ENCODE measurements at places on chromosomes 7 and 10.

DNA sequence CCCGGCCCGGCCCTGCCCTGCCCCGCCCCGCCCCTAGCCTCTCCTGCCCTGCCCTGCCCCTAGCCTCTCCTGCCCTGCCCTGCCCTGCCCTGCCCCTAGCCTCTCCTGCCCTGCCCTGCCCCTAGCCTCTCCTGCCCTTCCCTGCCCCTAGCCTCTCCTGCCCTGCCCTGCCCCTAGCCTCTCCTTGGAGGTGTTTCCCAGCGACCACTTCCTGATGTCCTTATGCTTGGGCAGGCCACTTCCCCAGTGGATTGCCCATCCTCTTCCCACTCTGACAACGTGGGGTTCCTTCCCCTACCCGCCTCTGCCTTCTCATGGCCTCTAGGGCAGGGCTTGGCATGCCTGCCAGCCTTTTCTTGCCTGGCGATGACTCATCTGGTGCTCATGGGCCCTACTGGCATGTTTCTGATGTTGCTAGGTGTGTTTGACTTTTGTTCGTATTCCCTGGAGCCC is 21.2 kb downstream of the PRXL2A start:
- DNase-seq, result no peak

- no peak for DNase-seq
Measured at GRCh38 chr7:98305951-98306535, 24.6 kb downstream of the BRI3 start.

GRCh38 chr10:122727426-122727825 is 27.8 kb upstream of the C10orf120 start:
- no peak for DNase-seq

DNA sequence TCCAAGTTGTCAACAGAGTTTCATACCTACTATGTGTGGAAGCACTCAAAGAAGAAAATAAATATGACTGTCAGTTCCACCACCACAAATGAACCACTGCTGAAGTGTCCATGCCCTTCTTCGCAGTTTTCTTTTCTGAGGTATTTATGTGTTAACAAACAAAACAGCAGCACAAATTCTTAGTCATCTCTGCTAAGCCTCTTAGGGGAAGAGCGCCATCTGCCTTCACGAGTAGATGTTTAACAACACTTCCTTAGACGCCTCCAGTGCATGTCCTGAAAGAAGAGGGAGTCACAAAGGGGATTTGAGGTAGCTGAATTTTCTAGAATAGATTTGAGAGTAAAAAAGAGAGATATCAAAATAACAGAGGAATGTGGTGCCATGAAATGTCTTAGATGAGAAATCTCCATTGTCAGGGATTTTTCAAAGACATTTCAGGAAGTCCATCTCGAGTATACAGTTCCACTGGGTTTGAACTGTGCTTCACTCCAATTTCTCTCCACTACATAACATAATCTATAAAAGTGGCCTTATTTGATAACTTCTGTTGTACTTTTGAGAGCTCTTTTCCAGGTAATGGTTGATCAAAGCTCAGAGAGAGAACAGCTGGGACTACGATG is 775.3 kb upstream of the POM121L12 start:
- DNase-seq, result no peak

DNA sequence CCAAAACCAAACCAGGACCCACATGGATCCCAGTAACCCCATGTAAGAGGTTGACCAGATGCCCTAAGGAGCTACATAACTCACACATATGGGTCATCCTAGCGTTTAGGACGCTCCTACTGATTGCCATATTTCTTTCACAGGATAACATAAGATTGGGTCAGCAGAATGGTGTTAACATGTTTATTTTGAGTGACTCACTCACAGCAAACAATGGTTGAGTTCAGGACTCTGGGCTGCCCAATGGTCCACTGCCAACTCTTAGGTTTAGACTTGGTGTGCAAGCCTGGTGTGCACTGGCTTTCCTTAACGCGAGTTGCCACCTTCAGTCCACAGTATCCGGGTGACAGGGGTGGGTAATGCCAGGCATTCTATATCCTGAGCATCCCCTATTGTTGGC is 211.5 kb downstream of the GPAM start:
- DNase-seq, result no peak

- DNase-seq, result no peak
Measured at GRCh38 chr7:76086070-76086469, 38.2 kb downstream of the MDH2 start.

DNA sequence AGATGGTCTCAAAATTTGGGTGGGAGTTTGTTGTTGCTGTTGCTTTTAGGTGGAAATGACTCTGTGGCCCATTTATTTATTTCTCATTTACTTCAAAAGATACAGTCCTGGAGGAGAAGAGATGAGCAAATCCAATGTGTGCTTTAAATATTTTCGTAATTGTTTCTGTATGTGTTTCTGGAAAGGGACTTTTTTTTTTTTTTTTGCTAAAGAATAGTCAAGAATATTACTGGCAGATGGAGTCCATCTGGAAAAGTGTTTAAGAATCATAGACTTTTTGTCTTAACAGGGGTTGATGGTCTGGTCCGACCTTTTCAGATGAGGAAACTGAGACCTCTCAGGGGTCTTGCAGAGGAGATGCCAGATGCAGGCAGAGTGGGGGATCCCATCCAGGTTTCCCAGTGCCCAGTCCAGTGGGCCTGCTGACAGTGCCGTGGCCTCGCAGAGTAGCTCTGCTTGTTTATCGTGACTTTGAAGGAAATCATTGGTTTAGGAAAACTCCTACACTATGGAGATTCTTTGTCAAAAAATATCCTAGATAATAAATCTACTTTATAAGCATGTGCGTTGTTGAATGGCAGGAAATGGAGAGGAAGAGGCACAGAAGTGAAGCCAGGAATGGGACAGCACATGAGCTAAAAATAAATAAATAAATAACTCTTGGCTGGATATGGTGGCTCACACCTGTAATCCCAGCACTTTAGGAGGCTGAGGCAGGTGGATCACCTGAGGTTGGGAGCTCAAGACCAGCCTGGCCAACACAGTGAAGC is 164.3 kb upstream of the SVIL start:
- no peak for DNase-seq

DNA sequence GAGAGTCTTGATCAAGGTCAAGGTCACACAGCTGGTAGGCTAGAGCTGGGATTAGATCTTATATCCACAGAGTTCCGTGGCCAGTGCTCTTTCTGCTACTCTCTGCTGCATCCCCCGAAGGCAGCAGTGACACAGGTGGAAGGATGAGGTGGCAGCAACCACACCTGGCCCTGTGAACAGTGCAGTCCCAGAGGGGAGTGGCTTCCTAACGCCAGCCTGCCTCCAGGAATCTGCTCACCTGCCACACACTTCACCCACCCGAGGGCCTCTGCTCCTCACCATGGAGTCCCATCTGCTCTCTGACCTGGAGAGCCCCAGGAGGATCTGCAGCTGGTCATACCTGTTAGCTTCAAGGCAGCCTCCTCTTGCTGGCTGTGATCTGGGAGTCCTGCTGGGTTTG is 484.2 kb downstream of the PLXNA4 start:
- no peak for DNase-seq

GRCh38 chr7:71329030-71329660 is 197.2 kb downstream of the GALNT17 start:
- DNase-seq, result no peak

DNA sequence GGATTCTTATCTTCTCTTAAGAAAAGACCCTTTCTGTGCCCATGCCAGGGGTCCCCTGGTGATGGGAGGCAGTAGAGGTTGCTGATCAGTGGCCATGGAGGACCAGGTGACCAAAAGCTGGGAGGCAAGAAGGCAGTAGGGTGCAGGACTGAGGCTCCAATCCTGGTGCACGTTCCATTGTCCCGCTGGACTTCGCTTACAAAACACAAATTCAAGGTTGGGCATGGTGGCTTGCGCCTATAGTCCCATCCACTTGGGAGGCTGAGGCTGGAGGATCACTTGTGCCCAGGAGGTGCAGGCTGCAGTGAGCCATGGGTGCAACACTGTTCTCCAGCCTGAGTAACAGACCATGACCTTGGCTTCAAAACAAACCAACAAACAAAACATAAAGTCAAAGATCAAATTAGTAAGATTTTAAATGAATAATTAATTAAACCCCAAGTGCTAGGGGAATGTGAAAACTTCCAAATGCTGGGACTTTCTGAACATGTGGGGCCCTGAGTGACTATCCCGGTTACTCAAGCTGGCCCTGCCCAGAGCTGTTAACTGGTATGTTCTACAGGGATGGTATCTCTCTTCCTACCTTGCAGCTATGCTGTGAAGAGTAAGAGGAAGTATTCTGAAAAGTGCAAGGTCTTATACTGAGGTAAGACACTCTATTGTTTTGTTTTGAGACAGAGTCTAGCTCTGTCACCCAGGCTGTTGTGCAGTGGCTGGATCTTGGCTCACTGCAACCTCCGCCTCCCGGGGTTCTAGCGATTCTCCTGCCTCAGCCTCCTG is 97.6 kb downstream of the LYZL2 start:
- no peak for DNase-seq

- DNase-seq, result no peak
Measured at GRCh38 chr10:131688304-131688703, 212.5 kb upstream of the PPP2R2D start.

GRCh38 chr7:139523199-139523941 is at the start of gene CLEC2L:
Gene CLEC2L, plus strand, starts transcription at chr7:139523685. Its CDS starts 243 bp downstream, at chr7:139523928.
- DNase-seq, result no peak

DNA sequence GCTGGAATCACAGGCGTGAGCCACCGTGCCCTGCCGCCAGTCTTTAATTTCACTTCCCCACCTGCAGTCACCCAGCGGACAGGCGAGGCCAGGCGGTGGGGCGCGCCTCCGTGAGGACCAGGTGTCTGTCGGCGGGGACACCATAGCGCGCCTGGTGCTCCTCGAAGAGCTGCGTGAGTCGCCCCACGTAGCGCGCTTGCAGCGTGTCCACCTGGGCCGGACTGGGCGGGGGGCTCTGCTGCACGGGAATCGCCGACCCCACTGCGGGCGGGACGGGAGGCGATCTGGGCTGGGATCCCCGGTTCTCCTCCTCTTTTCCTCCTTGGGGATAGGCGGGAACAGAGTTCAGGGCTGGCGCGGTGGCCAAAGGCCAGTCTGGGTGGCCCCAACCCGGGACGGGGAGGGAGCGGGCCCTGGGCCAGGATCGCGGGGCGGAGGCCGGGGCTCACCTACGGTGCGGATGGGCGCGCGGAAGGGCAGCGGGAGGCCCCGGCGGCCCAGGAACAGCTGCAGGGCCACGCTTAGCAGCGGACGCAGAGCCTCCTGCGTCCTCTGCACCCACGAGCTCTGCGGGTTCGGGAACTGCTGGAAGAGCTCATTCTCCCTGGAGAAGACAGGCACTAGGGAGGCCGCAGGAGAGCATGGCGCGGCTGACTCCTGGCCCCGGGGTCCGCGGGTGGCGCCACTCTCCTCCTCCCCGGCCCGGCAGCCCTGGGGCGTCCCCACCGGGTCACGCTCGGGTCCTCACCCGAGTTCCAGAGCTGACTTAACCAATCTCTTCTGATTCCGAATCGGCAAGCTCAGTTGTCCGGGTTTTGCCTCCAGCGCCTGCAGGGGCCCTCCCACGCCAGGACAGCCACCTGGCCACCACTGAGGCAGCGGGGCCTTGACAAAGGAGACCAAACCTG is 1.1 kb upstream of the MOGAT3 start:
- DNase-seq, result no peak

GRCh38 chr10:96588616-96589419 is 2.0 kb upstream of the TM9SF3 start:
- DNase-seq, result no peak

GRCh38 chr10:114068054-114068707 is 24.5 kb downstream of the ADRB1 start:
- DNase-seq, result no peak

DNA sequence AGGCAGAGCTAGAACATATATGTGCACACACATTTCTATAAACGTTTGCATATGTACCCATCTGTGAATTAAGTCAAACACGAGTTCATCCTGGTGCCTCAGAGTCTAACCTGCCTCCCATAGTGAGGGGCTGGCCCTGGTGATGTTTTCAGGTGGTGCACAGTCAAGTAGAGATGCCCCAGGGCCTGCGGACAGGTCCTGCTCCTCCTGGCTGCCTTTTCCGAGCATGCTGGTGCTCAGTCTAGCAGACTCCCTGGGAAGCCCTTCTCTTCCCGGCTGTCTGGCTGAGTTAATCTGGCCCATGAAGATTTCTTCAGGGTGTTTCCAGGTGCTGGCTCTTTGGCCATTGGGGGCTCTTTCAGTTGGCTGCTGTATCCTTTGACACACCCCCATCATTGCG is 14.3 kb downstream of the ADCY1 start:
- DNase-seq, result no peak

GRCh38 chr10:124307591-124307990 is 111.1 kb downstream of the OAT start:
- DNase-seq, result no peak

DNA sequence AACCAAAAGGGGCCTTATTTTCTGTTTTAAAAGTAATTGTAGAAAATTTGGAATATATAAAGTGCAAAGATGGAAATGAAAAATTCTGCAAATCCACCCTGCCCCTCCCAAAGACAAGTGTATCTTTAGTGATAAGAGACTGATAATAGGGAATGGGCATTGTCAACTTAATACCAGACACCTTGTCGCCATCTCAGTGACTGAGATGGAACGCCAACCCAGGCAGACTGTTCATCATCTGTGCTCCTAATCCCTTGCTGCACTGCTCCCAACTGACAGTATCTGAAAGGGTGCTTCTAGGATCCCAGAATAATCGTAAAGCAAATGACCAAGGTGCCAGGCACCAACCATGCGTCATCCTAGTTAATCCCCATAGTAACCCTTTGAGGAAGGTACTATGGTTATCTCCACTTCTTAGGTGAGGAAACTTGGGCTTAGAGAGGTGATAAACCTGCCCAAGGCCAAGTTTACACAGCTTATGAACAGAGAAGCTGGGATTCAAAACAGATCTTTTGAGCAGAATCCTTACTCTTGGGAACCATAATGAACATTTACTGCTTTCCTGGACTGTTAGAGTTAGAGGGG is 583.7 kb downstream of the GATA3 start:
- no peak for DNase-seq

DNA sequence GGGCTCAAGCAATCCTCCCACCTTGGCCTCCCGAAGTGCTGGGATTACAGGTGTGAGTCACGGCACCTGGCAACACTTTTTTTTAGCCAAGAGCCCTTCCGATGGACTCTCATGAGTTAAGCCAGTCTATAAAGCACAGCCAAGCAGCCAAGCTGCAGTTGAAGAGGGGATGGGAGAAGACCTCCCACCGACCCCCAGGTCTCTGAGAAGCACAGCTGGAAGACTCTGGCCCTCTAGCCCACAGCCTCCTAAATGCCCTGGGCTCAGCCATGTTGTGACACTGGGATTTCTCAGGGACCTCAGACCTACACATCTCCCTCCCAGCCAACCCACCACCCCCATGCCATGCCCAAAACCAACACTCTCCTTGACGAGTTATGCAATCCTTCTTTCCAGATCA is 31.1 kb downstream of the CALML3 start:
- no peak for DNase-seq

DNA sequence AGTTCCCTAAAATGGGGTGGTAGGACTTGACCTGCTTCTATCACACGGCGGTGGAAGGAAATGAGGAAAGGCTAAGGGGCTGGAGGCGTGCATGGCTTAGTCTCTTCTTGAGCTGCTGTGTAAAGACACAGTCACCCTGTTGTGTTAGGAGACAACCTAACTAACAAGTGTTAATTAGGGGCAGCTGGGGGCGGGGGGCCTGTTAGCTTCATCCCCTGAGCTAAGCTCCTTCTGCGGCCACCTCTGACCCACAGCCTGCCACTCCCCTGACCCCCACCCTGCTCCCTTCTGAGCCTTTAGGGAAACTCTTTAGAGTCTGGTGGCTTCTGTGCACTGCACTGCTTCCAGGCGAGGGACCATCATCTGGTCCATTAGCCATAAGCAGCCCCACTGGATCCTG is 28.0 kb downstream of the COL17A1 start:
- DNase-seq, result no peak

All from thoracic aorta (tissue), 2 donors.